Stimulated activated CD4-positive, alpha-beta T cell treated with anti-CD3 and anti-CD28 coated beads, TNF-alpha, amount 100 ng/mL, for 1 hour (primary cell): ENCODE measurements at places on chromosomes 5 and 9.

DNA sequence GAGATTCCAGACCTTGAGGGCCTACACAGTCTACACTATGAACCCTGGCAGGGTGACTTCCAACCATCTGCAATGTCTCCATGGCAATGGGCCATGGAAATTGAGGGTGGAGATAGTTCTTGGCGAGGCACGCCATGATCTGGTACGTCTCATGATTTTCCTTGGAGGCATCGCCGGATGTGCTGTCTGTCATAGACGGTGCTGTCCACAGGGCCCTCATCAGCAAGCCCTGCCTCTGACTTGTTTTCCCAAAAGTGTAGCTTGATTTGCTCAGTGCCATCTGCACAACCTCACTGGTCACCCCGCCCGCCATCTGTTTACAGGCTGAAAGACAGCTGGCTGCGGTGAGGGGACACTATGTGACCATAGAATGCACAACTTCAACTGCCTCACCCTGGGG lies 73.5 kb downstream of the BOD1 start:
- DNase-seq, result no peak

GRCh38 chr5:1751864-1752822 lies 47.5 kb downstream of the MRPL36 start:
- no peak for DNase-seq

DNA sequence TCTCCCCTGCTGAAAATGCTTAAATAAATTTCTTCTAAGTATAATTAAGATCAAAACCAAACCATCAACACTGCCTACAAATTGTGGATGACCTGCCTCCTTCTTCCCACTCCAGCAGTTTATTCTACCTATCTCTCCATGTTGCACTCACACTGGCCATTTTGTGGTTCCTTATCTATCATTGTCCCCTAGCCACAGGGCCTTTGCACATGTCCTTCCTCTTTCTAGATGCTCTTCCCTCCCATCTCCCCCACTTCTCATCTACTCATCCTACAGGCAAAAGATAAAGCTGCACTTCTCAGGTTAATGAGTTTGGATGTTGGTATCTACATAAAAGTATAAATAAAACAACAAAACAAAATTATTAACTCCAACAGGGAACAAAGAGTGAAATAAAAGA lies 70.6 kb upstream of the CCNG1 start:
- DNase-seq, result no peak

DNA sequence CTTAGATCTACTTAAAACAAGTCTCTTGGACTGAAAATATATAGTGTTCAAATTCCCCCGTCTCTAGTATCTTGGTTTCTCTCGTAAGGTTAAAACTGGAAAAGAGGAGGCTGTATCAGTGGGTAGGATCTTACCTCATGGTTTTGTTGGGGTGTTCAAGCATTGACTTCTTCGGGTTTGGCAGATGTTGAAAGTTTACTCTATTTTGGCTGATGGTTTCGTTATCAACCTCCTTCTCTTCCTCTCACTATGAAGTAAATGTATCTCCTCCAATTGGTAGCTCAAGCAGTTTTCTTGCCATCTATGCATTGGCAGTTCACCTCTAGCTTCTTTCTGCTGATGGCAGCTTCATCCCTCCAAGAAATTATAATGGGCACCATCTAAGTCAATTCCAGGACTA lies 506.5 kb upstream of the GRIN3A start:
- no peak for DNase-seq

GRCh38 chr5:126647071-126647470 lies 46.3 kb downstream of the PHAX start:
- DNase-seq, result no peak

- no peak for DNase-seq
Measured at GRCh38 chr5:175712313-175712680, 54.4 kb downstream of the HRH2 start.

DNA sequence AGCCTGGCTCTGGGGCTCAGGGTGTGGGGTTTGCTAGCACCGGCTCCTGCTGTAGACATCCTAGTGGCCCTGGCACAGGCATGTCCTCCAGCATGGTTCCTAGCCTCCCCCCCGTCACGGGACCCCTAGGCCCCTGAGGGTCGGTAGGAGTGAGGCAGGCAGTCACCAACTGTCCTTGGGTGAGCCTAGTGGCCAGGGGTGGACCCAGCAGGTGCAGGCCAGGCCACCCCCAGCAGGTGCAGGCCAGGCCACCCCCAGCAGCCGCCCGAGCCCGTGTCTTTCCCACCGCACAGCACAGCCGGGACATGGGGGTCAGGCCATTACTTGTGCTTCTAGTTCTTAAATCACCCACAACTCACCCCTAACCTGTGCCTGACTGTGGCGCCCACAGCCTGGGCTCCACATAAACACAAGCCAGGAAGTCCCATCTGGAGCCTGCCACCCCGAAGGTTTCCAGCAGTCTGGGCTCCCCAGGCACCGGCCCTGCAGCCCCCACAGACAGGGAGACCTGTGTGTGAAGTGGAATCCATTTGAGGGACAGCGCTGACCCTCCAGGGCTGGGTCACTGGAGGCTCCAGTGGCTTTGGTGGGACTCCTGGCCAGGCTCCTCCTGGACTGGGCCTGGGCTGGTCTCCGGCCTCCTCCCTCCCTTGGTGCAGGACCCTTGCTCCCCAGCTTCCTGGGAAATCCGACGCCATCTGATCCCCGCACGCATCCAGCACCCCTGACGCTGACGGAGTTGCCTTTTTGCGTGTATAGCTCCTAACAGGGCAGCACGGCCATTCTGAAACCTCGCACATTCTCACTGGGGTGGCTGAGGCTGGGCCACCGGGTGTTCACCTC lies 114.1 kb upstream of the LPCAT1 start:
- DNase-seq, result no peak

- no peak for DNase-seq
Measured at GRCh38 chr5:137073189-137073588, 425.9 kb downstream of the SPOCK1 start.

DNA sequence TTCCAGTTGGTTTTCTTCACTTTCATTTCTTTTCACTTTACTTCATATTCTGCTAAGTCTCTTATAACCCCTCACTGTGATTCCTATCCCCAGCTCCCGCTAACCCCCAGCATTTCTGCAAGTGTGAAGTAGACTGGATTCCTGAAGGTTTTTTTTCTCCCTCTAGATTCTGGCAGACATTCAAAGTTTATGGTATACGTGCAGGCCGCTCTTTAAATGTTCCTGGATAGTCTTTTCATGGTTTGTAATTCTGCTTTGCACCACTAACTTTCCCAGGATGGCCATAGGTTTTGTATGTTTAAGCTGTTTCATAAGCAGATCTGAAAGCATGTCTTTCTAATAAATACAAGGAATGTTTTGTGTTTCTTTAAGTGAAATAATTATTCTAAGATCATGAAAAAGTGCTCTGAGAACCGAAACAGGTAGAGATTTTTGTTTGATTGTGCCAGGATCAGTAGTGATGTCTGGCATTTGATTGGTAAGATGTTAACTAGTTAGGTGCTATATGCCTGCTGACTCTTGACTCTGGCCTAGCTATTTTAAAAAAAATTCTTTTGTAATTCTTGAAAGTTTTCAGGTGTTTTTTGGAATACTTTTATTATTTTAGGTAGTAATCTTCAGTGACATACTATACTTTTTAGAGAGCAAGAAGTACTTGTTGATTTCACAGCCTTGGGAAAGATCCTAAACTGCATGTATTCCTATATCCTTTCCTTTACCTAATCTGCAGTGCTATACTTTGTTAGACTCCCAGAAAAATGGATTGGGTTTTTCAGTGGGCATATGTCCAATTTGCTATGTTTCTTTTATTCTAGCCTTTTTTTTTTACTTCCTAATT lies 29.7 kb downstream of the CNOT6 start:
- DNase-seq, result no peak

GRCh38 chr5:181008136-181008535 lies 19.5 kb downstream of the BTNL3 start:
- no peak for DNase-seq

DNA sequence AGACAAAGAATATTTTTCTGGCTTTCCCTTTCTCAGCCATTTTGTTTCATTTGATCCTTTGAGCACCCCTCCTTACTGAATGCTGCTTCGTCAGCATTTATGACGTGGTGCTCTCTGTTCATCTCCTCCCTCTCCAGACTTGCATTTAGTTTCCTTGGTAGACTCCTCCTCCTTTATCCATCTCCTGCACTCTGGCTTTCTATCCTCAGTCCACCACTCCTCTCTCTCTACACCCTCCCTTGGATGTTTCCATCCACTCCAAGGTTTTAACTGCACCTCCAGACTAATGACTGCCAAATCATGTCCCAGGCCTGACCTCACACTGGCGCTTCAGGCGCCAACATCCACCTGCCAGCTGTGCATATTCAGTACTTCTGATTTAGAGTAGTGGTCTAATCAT lies 245.4 kb downstream of the RAB3C start:
- no peak for DNase-seq

GRCh38 chr9:86634501-86634900 lies 280.3 kb upstream of the TUT7 start:
- no peak for DNase-seq

- no peak for DNase-seq
Measured at GRCh38 chr9:137491735-137492432, 32.8 kb upstream of the NSMF start.

- no peak for DNase-seq
Measured at GRCh38 chr5:149237662-149238061, 34.0 kb upstream of the AFAP1L1 start.

DNA sequence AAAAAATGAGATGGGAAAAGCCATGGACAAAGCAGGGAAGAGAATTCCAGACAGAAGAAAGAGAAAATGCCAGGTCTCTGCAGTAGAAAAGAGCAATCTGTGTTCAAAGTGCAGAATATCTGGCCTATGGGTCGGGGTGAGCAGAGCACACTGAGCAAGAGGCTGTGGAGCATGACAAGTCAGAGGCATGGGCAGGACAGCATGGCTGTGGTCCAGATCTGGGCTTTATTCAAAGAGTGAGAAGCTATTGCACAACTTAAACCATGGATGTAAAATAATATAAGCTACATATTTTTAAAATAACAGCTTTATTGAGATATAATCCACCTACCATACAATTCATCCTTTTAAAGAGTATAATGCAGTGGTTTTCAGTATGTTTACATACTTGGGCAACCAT lies 133.1 kb upstream of the SPDL1 start:
- no peak for DNase-seq

DNA sequence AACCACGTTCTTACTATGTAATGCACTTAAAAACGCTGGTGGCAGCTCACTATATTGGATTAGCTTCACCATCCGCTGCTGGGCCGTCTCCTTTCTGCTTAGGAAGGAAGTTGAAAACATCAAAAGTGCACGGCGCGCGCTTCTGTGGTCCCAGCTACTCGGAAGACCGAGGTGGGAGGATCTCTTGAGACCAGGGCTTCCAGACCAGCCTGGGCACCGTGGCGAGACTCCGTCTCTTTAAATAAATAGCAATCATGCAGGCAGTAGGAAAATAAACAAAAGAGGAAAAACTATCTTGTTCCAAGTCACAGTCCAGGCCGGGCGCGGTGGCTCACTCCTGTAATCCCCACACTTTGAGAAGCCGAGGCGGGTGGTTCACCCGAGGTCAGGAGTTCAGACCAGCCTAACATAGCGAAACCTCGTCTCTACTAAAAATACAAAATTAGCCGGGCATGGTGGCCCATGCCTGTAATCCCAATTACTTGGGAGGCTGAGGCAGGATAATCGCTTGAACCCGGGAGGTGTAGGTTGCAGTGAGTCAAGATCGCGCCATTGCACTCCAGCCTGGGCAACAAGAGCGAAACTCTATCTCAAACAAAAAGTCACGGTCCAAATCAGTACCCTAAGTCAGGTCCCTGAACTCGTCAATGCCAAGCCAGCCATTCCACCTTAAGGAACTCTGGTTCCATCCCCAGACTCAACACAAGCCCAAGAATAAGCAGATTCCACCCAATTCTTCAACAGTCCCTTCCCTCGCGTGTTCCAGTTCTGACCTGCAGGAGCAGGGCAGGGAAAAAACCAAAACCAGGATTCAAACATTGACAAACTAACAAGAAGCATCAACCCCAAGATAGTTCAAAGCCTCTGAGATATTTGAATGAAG lies 1.0 kb upstream of the GOLGA1 start:
- DNase-seq, result peak; percentile 34

DNA sequence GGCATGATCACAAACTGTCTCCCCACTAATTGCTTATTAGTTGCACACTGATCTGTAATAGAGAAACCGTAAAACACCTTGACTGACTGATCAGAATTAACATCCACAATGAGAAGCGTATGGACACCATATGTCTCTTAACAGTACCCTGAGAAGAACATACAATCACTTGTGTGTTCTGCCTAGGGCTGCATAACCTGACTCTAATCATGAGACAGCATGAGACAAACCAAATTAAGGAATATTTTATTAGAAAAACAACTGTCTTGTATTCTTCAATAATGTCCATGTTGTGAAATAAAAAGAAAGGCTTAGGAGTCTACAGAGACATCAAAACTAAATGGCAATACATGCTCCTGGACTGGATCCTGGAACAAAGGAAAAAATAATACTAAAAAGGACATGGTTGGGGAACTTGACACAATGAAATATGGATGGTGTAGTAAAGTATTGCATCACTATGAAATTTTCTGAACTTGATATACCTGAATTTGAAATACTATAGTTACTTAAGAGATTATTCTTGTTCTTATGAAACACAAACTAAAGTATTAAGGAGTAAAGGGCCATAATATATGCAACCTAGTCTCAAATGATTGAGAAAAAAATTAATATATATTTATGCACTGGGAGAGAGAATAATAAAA lies 162.1 kb downstream of the CWC27 start:
- DNase-seq, result no peak

DNA sequence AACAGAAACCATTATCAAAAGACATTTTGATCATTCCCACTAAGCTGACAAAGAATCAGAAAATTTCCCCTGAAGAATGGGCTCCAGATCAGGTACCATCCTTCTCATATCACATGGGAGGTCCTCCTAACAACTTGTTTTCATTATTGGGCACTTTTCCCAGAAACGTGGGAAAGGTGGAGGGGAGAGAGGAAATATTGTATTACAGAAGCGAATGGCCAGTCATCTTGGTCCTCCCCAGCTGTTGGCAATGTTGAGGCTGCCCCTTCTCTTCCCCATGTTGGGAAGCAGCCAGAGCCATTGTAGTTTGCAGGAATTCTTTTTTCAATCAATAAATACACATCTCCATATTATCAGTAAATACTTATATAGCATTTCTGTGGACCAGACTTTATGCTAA lies 126.2 kb upstream of the ZNF608 start:
- DNase-seq, result no peak

DNA sequence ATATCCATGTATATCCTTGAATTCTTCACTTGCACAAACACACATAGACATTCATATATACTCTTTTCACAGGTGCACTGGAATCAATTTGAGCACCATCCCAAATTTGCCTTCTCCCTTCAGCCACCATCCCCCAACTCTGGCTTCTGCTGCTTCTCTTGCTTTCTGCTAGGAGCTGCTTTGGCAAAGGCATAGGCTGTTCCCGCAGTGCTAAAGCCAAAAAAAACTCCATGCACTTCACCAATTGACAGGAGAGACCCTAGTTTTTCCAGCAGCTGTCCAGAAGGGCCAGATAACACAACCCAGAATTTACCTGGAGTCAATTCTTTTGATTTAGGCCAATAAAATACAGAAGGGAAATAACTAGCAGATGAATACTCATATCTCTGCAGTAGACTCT lies 251.3 kb downstream of the NR2F1-AS1 start:
- DNase-seq, result no peak

- no peak for DNase-seq
Measured at GRCh38 chr9:117063721-117064471, 351.0 kb downstream of the ASTN2 start.
